ENCODE measurements at places on chromosomes 5 and 9.

GRCh38 chr9:98120476-98120875, 1.5 kb upstream of the TRIM14 start:
- no peak for DNase-seq

GRCh38 chr9:82105729-82106128, 117.2 kb downstream of the SPATA31D1 start:
- no peak for DNase-seq

GRCh38 chr5:3107156-3107611, 355.7 kb upstream of the IRX2 start:
- peak; percentile 82 for DNase-seq

GRCh38 chr9:132879457-132880323, 992 bp downstream of the SPACA9 start:
- no peak for DNase-seq

DNA sequence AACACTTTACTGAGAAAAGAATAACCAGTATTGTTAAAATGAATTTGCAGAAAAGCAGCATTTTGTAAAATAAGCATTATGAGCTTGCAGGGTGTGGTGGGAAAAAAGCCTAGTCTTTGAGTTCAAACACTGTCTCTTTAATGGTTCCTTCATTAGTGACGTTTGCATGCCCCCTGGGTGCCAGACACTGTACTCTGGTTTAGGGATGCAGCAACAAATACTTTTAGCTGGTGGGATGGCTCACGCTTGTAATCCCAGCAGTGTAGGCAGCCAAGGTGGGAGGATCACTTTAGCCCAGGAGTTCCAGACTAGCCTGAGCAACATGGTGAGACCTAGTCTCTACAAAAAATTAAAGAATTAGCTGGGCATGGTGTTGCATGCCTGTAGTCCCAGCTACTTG, 62.3 kb downstream of the MAST4 start:
- no peak for DNase-seq

DNA sequence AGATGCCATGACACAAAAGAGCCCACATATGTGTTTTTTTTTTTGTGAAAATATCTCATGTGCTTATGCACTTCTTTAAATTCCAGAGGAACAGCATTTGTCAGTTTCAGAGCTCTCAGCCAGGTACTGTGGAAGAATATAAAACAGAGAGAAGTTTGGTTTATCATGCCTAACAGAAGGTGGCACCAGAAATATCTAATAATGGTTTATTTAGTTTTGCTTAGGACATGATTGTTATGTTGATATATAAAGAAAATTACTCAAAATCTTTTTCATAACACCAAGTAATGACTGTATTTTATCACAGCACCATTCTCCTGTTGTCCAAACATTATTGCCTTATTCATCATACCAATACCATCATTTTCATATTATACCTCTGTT, 455.6 kb upstream of the ACTBL2 start:
- DNase-seq: no peak

DNA sequence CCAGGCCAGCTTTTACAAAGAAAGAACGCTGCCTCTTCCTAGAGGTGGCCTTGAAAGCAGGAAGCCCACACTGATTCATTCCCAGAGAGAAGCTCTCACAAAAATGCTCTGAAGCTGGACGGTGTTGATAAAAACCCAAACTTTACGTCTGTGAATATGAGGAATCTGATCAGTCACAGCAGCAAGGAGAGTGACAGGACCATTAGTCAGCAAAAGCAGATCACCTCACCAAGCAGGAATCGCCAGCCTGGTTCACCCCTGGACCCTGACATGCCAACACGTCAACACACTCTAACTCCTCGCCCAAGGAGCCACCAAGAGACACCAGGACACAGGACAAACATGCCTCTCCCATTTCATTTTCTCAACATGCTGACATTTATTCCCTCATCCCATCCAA, 70.6 kb upstream of the ZNF622 start:
- no peak for DNase-seq

GRCh38 chr9:98372077-98372836, 116.8 kb upstream of the TBC1D2 start:
- DNase-seq: peak; percentile 90

DNA sequence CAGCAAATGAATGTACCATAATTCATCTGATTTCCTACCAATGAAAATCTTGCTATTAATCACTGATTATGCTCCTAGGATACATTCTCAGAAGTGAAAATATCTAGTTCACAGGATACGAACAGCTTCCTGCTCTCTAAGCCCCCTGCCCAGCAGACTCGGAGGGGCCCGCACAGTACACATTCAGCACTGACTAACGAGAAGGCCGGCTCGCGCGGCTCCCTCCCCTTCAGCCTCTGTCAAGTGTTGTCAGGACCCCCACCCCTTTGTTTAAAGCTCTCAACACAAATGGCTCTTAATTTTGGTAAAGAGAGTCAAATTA, 82.0 kb downstream of the PRRT1B start:
- no peak for DNase-seq

GRCh38 chr5:133939668-133940067, 28.8 kb downstream of the C5orf15 start:
- no peak for DNase-seq

- DNase-seq: no peak
Measured at GRCh38 chr5:173099461-173099860, 43.3 kb downstream of the CREBRF start.

Data from femur (tissue), 1 donor.